ENCODE measurements at places on chromosomes 4 and X.

GRCh38 chr4:26183017-26183416, 137.8 kb upstream of the RBPJ start:
- no peak for DNase-seq

- no peak for DNase-seq
These were observed 61.3 kb upstream of the GPRIN3 start for GRCh38 chr4:89368861-89369260.

GRCh38 chr4:141890279-141890678, 253.9 kb downstream of the IL15 start:
- no peak for DNase-seq

- no peak for DNase-seq
These were observed 730.8 kb downstream of the IL1RAPL1 start for GRCh38 chrX:29318012-29318411.

DNA sequence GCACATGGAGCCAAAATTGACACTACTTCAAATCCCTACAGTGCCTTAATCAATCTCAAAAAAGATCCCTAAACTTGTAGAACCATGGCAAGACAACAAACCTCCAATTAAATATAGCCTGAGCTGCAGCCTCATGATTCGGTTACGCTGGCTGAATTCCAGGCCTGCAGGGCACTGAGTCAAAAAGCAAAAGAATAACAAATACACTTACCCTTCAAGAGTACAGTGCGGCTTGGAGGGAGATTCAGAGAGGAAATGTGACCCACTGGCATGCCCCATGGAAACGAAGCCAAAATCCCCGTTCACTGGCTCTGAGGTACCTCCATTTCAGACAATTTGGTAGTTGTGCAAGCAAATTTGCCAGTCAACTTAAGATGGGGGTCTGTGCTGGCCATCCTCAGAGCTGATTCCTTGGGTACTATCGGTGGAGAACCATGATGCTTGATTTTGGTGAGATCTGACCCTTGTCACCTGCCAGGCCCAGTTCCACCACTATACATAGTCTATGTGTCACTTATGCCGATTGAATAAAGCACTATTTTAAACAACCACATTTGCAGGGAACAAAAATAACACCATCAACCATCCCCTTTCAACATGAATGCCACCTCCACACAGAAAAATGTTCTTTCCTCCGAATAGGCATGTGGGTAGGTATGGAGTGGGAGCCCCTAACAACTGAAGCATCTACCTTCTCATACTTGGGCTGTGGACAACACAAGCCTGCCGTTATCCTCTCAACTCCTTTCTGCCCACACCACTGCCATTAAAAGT, 2.1 kb downstream of the C4orf54 start:
- no peak for DNase-seq

DNA sequence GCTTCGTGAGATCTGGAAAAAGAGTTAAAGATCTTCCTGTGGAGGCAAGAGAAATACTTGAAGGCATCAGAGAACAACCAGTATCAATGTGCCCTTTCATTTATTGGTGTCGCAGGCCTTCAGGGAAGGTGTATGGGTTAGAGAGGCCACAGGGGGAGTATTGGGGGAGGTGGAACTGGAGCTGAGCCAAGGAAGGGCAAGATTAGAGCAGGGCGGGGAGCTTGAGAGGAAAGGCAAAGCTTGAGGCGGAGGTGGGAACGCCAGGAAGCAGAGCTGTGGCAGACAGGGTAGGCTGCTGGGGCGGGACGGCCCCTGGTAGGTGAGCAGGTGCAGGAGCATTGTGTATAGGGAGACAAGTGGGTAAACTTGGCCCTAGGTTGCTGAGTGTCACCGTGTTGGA, 329.9 kb downstream of the ARHGAP10 start:
- no peak for DNase-seq

GRCh38 chr4:164304861-164305260, 449.1 kb upstream of the SMIM31 start:
- DNase-seq: no peak

DNA sequence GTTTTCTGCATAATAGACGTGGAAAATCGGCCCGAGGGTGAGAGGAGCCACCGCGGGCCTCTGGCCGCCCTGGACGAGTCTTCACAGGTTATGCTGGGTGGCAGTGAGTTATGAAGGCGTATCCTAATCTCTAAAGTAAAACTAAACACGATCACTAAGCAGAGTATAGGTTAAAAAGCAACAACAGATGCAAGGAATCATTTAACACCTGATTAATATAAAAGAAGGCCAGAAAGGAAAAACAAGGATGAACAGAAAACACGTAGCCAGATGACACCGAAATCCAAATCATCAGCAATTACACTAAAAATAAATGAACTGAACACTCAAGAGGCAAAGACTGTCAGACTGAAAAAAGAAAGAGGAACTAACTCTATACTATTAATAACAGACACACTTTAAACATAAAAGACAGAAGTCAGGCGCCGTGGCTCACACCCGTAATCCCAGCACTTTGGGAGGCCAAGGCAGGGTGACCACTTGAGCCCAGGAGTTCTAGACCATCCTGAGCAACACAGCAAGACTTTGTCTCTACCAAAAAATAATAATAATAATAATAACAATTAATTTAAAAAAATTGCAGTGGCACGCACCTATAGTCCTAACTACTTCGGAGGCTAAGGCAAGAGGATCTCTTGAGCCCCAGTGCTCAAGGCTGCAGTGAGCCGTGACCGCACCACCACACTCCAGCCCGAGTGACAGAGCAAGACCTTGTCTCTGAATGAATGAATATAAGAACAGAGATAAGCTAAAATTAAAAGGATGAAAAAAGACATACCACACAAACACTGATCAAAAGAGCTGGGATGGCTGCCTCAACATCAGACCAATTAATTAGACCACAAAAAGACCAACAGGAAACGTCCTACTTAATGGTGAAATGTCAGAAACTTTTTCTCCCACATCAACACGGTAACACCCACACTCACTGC, 30.0 kb downstream of the CTBP1 start:
- peak; percentile 62 for DNase-seq

DNA sequence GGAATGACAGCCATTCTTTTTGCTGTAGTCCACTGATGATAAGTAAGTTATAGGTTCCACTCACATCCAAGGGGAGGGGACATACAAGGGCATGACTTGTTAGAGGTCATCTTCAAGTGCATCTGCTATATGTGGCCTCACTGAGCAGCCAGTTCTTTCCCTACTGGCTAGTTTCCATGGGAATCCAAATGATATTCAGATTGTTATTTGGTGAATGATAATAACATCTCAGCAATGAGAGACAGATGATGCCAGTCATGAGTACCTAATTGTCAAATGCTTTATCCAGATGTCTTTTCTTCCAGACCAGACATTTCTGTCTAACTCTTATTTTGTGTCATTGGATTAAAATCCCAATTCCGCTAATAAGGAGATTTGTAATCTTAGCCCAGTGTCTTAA, 460.4 kb upstream of the BOD1L1 start:
- no peak for DNase-seq

DNA sequence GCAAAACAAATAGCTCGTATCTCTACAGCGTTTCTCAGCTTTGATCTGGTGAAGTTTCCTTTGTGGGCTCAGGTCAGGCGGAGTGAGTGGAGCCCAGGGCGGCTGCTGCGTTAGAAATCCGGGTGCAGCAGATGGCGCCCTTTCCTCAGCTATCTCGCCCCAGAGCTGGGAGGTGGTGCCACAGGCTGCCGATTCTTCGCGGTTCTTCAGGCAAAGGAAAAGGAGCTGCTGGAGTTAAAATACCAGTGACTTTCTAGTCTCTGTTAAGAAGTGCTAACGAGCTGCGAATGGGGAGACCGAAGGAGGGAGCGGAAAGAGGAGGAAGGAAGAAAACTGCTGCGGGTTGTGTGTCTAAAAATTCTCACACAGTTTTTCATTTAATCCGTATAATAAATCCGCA, 114.6 kb downstream of the CPE start:
- DNase-seq: peak; percentile 42

- DNase-seq: no peak
These were observed 153.0 kb downstream of the ADAM29 start for GRCh38 chr4:175071123-175071522.
